ENCODE measurements at places on chromosomes 1 and 21. TPM values are rescaled to one million over a fixed set of nuclear protein-coding genes. Genes with fewer than 3 reads are reported as not detected.
A peak's percentile ranks its signal among the peaks of the same experiment; 100 is the strongest.

DNA sequence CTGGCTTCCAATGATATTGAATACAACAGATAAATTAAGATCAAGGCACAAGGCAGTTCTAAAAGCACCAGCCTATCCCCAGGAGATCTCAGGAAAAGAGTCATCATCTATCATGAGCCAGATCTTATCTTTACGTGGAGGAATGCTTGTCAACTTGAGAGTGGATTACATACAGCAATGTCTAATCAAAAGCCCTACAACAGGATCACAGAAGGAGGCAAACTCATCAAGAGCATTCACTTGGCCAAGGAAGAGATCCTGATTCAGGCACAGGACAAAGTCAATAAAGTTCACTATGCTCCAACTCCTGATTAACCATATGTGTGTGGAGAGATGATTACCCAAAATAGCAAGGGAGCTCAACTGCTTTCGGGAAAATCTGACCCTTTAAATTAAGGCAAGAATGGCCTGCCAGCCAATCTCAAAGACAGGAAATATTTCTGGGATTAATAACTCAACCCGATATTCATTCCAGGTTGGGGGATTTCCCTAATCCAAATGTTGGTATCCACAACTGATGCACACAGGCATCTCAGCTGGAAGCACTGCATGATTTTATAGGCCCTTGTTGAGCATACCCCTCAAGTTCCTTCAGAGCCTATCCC, 33.7 kb downstream of the TBX15 start:
- DNase-seq = no peak

DNA sequence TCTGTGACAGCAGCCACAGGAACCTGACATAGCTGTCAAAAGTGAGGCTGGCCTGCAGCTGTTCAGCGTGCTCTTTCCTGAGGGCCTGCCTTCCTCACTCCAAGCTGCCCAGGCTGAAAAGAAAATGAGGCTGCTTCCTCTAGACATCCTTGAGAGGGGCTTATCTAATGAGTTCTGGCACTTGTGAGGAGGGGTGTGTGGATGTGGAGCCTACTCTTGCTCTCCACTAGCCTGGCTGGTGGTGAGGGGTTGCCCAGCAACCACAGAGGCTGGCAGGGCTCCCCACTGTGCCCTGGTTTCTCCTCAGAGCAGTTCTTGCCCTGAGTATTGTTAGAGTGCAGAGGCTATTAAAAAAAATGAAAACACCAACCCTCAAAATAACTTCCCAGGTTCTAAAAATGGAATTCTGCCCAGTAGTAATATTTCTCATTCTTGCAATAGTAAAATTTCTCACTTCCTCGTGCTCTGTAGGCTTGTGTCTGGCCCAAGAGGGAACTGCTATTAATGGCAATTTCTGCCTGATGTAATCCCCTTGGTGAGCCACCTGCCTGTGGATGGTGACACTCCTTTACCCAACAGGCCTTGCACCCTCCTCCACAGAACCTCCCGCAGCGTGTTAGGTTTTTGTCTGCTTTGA, 52.6 kb upstream of the EPS8L3 start:
- no peak for DNase-seq

BTBD8 gene
- total RNA-seq = 1.8 TPM

FAAH gene
- 11.0 TPM for total RNA-seq

- DNase-seq = peak; percentile 16
Observed at GRCh38 chr21:29022166-29022565, 2.3 kb upstream of the USP16 start.

DNA sequence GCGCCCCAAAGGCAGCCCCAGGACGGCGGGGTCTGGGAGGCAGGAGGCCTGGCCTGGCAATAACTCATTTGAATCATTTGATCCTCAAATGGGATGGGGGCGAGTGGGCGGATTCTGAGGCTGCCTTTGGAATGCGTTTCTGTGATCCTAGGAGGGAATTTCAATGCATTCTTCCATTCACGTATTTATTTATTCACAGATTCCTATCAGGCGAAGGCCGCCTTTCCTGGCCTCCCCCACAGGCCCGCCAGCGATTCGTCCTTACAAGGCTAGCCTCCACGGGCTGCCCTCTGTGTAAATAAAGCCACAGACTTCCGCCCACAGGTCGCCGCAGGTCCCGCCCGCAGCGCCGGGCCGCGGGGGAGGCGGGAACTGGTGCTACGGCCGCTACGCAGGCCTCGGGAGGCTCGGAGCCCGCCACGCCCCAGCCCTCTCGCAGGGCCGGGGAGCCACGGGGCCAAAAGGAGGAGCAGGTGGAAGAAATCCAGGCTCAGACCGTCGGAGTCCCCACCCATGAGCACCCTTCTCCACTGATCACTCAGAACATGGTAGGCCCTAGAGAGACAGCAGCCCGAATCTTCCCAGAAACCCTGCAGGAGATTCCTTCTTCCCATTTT, 31.3 kb upstream of the JUN start:
- peak; percentile 66 for DNase-seq

- no peak for DNase-seq
Observed at GRCh38 chr1:44346184-44346583, 8.9 kb downstream of the ERI3 start.

Measured in HepG2 (cell line).